ENCODE measurements at places on chromosomes 5 and 9. TPM values are rescaled to one million over a fixed set of nuclear protein-coding genes. Genes with fewer than 3 reads are reported as not detected.

Gene CCDC183
- 2.3 TPM for polyA plus RNA-seq

Gene NOXA1
- 5.1 TPM for polyA plus RNA-seq

Gene KLHL9
- 21.8 TPM for polyA plus RNA-seq

Gene WNT8A
- not detected for polyA plus RNA-seq

Gene ENTREP1
- polyA plus RNA-seq: 36.3 TPM

Gene PDE8B
- polyA plus RNA-seq: 3.2 TPM

Gene CATSPER3
- 0.58 TPM for polyA plus RNA-seq

Gene SCGB3A2
- polyA plus RNA-seq: not detected

Gene PCDHB15
- polyA plus RNA-seq: 5.8 TPM

All from muscle of leg (tissue), 16 donors.